ENCODE measurements at places on chromosomes 12 and 14. TPM values are rescaled to one million over a fixed set of nuclear protein-coding genes. Genes with fewer than 3 reads are reported as not detected.

Gene SCN8A
- 15.2 TPM for total RNA-seq

- DNase-seq = peak; percentile 58
These were observed 10.0 kb downstream of the LRCOL1 start for GRCh38 chr12:132600048-132601032.

GRCh38 chr12:111270774-111271173 lies 98.1 kb downstream of the PHETA1 start:
- DNase-seq = no peak

GRCh38 chr12:120462099-120462640 lies 7.4 kb downstream of the SRSF9 start:
- no peak for DNase-seq

Gene LPAR5
- total RNA-seq = 15.0 TPM

GRCh38 chr12:91973813-91974212 lies 171.8 kb downstream of the BTG1 start:
- no peak for DNase-seq

DNA sequence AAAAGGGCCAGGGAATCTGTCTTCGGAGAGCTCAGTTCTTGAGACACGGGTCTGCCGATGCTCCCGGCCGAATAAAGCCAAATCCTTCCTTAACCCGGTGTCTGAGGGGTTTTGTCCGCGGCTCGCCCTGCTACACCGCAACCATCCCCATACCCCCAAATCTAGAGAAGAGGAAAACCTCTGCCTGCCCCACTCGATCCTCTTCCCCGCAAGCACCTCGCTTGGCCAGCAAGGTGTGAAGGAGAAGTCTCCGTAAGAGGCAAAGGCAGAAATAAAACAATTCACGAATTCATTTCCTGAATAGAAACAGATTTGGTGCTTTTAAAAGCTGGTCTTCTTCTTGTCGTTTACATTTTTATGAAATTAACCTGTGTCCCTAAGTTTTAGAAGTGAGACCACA lies 67.3 kb upstream of the GALNT9 start:
- no peak for DNase-seq

GRCh38 chr14:102898298-102898697 lies 24.2 kb upstream of the AMN start:
- no peak for DNase-seq

Gene RTL1
- total RNA-seq = 0.09 TPM

Gene C1S
- total RNA-seq = 319 TPM

- DNase-seq = no peak
These were observed 145.0 kb downstream of the CAND1 start for GRCh38 chr12:67414011-67414715.

Gene HSPA2
- total RNA-seq = 16.2 TPM

DNA sequence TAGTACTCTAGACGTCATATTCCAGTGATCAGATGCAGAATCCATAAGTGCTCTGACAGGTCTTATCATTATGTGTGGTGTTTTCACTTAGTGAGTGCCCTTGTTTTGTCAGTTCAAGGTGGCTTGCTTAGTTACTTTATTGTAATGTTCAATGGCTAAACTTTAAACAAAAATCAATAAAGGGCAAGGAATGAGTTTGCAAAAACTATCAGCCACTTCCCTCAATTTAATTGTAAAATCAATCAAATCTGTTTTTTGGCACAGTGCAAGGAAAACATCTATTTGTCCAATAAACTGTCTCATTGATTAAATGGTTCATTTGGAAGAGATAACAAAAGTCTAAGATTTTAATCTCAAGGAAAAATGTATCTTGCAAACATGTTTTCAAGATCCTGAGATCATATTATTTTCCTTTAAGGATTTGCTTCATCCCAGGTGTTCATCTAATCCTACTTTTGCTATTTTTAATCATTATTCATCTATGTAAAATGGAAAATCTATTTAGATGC lies 59.6 kb upstream of the EEA1 start:
- peak; percentile 27 for DNase-seq

DNA sequence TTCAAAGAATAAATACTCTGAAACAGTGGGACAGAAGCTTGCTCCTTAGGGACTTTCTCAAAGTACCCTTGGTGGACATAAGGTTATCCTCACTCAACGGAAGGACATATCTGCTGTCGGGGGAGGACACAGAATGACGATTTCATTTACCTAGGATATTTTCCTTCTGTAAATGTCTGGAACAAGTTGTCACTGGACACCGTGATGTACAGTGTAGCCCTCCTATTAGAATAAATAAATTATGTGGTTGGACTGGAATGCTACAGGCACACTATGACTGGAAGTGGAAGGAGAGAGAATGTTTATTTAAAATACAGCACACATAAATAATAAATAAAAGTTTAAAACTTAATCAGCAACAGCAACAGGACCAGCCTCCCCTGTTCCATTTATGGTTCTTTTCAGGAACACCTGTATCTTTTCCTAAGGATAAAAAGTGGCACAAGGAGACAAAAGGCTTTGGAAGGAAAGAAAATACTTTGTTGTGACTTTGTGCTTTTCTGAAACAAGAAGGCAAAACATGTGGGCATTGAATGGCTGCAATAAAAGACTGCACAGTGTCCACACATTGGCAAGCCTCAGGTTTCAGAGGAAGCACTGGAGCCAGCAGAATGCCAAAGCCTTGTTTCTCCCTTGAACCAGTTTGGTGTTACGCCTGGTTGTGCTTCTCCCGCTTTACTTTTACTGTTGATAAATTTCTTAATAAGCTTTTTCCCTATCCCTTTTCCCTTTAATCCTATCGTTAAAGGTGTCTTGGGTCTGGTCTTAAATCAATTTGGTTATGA lies 36.8 kb downstream of the FGD4 start:
- DNase-seq = no peak

DNA sequence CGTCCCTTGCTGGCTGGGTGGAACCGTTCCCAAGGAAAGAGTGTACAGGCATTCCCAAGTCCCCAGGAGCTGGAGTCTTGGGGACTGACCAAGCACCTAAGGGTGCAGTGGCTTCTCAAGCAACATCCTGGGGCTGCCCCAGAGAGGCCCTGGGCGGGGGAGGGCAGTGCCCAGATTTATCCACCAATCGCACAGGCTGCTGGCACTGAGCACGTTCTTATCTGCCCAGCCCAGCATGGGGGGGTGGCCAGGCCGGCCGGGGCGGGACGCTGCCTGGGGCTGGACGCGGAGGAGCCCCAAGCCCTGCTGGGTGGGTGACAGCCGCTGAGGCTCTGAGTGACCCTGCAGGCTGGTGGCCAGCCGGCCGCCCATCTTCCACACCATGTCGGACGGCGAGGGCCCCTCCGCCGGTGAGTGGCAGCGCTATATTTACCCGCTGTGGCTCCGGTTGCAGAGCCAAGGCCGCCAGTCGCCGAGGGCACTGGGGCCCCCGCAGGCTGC lies 53.4 kb downstream of the CYP46A1 start:
- DNase-seq = no peak

Gene DACT1
- 19.8 TPM for total RNA-seq

Gene ANG
- 110 TPM for total RNA-seq

DNA sequence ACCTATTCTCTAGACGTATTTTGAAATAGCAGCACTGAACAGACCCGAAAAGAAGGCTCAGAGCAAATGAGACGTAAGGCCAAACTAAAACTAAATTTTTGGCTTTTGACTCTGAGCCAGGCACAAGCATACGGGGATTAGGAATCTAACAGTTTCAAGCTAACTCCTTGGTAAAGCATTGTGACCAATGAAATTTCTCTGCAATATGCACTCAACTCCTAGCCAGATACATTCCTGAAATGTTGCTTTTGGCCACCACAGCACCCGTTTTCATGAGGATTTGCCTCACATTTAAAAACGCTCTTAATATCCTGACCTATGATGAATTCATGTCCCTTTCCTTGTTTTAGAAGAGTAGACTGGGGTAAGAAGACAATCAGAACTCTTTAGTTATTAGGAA lies 53.1 kb upstream of the NPFF start:
- DNase-seq = no peak

GRCh38 chr14:61570549-61571290 lies 124.6 kb upstream of the HIF1A start:
- DNase-seq = no peak

Gene LAG3
- 1.4 TPM for total RNA-seq

Gene SLC25A21
- 1.6 TPM for total RNA-seq

DNA sequence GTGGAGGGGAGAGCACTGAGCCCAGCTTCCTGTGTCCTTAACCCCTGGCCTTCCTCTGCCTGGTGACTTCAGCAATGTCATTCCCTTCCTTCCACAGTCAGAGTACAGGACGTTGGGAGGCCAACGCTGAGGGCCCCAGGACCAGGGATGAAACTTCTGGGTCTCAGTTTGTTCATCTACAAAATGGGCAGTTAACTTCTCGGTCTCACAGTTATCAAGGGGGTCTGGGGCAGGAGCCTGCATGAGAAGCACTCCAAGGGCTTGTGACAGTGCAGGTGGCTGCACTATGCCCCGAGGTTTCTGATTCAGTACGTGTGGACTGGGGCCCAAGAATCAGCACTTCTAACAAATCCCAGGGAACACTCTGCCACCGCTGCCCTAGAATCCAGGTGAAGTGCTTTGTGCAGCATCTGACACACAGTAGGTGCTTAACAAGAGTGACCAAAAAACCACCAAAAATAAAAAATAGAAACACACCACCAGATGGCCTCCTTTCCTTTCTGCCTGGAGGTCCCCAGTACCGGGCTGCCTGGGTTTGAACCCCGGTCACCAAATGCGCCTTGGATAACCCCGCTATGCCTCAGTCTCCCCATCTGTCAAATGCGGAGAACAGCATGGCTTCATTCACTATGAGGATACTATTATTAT lies 80.4 kb downstream of the RFLNA start:
- DNase-seq = no peak

Measured in mucosa of gallbladder (tissue), 1 donor.